ENCODE measurements at places on chromosomes 1 and 21.

DNA sequence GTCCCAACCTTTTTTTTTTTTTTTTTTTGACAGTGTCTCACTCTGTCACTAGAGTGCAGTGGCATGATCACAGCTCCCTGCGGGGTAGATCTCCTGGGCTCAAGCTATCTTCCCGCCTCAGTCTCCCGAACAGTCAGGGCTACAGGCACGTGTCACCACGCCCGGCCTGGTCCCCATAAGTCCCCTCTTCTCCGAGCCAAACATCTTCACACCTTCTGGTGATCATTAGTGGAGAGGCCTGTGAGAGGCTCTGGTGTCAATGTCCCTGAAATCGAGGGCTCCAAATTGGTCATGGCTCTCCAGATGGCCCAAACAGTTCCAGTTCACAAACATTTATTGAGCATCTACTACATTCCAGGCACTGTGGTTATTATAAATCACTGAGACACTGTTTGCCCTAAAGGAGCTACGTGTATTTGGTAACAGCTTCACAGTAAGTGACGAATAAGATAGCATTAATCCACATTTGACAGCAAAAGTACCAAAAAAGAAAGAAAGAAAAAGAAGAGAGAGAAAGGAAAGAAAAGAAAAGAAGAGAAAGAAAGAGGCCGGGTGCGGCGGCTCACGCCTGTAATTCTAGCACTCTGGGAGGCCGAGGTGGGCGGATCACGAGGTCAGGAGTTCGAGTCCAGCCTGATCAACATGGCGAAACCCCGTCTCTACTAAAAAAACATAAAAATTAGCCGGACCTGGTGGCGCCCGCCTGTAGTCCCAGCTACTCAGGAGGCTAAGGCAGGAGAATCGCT lies 867 bp upstream of the TIMM17A start:
- DNase-seq, result no peak

DNA sequence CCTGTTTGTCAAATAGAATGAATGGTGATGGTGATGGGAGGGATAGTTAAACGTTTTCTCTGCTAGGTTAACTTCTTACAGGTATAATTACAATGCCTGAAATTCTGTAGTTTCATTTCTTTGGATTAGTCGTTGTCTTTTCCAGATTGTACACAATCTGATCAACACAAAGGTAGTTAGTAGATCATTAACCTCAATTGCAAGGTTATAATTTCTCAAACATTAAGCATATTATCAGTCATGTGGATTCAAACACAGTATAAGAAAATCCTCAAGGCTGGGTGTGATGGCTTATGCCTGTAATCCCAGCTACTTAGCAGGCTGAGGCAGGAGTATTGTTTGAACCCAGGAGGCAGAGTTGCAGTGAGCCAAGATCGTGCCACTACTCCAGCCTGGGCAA lies 20.6 kb downstream of the SYNC start:
- DNase-seq, result no peak

GRCh38 chr21:45889256-45889655 lies 92.3 kb upstream of the COL6A1 start:
- DNase-seq, result no peak

DNA sequence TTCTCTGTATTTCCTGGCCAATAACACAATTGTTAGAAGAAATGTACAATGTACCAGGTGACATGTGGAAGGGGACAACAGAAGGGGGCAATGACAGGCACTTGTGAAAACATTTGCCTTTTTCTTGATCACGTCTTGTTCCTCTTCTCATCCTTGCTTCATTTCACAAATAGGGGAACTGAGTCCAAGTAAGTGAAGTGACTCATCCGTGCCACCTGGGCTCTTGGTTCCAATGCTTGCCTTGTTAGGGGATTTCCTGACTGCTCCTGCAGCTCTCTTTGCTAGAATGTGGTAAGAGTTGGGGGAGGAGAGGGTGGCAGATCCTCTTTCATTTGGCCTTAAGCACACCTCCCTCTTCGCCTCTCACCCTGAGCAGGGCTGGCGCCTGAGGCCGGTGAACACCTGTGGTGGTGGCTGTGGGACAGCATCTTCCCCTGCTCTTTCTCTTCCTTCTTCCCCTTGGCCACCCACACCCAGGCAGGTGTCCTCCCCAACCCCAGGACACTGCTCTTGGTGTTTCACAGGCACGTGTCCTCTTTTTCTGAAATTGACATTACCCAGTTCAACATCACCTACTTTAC lies 2.2 kb upstream of the RHEX start:
- DNase-seq, result peak; percentile 23

DNA sequence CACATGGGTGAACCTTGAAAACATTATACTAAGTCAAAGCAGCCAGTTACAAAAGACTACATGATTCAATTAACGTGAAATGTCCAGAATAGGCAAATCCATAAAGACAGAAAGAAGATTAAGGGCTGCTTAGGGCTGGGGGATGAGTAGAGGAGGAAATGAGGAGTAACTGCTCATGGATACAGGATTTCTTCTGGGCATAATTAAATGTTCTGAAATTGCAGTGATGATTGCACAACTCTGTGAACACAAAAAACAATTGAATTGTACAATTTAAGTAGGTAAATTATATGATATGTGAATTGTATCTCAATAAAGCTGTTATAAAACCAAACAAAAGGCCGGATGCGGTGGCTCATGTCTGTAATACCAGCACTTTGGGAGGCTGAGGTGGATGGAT lies 52.2 kb downstream of the RERE start:
- DNase-seq, result no peak

DNA sequence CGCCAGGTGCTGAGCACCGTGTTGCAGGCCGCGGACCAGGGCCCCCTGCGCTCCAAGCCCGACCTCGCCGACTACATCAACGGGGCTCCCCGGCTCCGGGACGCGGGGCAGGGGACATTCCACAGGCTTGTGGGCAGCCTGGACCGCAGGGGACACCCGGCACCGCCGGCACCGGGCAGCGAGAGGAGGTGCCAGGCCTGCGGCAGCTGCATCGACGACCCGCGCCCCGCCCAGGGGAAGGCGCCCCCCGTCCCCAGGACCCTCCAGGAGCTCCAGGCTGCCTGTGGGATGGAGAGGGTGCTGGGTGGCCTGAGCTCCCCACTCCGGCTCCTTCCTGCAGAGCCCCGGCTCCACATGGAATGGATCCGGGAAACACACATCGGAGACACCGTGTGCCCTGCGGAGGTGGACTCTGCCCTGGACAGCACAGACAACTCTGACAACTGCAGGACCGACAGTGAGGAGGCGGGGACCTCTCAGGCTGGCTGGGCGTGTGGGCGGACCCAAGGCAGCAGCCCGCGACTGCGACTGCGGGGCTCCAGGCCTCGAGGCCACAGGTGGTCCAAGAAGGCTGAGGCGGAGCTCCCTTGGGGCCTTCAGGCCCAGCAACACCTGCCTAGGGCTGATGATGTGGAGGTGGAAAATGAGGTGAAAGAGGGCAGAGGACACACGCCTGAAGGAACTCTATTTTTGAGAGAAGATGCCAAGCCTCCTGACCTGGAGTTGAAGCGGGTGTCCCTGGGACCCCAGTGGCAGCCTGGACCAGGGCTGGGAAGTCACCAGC lies 22.8 kb downstream of the KIAA1614 start:
- no peak for DNase-seq

DNA sequence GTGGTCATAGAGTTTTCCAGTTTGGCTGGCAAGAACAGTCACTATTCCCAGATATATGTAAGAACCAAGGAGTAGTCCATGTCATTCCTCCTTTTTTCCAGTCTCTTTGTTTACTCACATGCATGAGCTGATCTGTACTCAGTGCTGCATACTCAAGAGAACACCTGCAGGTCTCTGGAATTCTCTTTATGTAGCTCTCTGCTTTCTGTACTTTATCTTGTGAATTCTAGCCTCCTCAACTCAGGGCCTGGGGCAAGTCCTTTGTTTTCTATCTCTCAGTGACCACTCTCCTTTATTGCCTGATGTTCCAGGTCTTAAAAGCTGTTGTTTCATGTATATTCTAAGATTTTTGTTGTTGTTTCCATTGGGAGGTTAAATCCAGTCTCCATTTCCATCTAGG lies 478.9 kb downstream of the DPYD start:
- no peak for DNase-seq

GRCh38 chr1:170068923-170069322 lies 5.6 kb downstream of the KIFAP3 start:
- DNase-seq, result no peak

DNA sequence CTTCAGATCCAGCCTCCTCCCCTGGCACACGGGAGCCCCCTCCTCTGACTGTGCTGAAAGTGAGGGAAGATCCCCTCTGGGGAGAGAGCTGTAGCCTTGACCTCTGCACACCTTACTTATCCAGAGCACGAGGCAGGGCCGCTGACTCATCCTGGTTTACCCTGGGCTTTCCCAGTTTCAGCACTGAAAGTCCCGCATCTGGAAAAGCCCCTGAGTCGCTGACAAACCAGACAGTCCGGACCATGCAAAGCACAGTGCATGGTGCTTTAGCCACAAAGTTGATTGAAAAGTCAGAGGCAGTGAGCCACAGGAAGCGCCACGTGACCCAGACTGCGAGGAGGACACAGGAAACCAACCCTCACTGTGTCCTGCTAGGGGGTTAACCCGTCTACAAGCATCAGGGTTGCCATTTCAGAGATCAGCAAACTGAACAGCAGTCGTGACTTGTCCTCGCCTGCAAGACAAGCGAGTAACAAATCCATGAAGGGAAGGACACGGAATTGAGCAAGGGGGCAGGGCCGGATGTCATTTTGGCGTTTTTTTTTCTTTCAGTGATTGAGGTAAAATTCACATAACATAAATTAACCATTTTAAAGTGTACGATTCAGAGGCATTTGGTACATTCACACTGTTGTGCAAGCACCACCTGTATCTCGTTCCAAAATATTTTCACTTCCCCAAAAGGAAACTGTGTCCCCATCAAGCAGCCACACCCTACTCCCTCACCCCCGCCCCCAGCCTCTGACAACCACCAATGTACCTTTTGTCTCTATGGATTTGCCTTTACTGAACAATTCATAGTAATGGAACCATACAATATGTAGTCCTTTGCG lies 19.9 kb upstream of the IFNGR2 start:
- peak; percentile 68 for DNase-seq

- no peak for DNase-seq
These were observed 27.2 kb upstream of the BCL10 start for GRCh38 chr1:85303440-85304162.

GRCh38 chr1:156226782-156227181 lies 14.0 kb downstream of the PMF1 start:
- no peak for DNase-seq

Data from activated T-helper 2 cell treated with anti-CD3 and anti-CD28 coated beads, Interferon-gamma antibody, Interleukin-2, Interleukin-4, amounts not matched to agents 10 μg/mL and 5 μg/mL and 100 μg/mL, durations not matched to agents 14 hours and 24 hours and 36 hours (primary cell).